Naive thymus-derived CD8-positive, alpha-beta T cell (primary cell): ENCODE measurements at places on chromosomes 6 and 20. TPM values are rescaled to one million over a fixed set of nuclear protein-coding genes. Genes with fewer than 3 reads are reported as not detected.

The CLIC5 gene
- 0.06 TPM for polyA plus RNA-seq

The PAX1 gene
- not detected for polyA plus RNA-seq

The ADGRF1 gene
- not detected for polyA plus RNA-seq

The FKBP1C gene
- polyA plus RNA-seq: not detected

The KIF25 gene
- not detected for polyA plus RNA-seq

The OPRM1 gene
- polyA plus RNA-seq: not detected

The RSPO3 gene
- polyA plus RNA-seq: not detected

The LAMA2 gene
- polyA plus RNA-seq: not detected

The ULBP1 gene
- not detected for polyA plus RNA-seq

The ZSCAN23 gene
- 1.1 TPM for polyA plus RNA-seq

The GABRR1 gene
- polyA plus RNA-seq: not detected

The CNBD2 gene
- polyA plus RNA-seq: 9.5 TPM

The BTN3A1 gene
- 47.3 TPM for polyA plus RNA-seq

The UNC93A gene
- not detected for polyA plus RNA-seq

The MAFB gene
- polyA plus RNA-seq: 0.08 TPM

The MOXD1 gene
- not detected for polyA plus RNA-seq

The C20orf204 gene
- polyA plus RNA-seq: not detected

The HEBP2 gene
- 26.2 TPM for polyA plus RNA-seq

The TPD52L1 gene
- polyA plus RNA-seq: not detected

The SIM1 gene
- not detected for polyA plus RNA-seq

The MYB gene
- 2.5 TPM for polyA plus RNA-seq

The SLC32A1 gene
- not detected for polyA plus RNA-seq

The DZANK1 gene
- polyA plus RNA-seq: 0.87 TPM

The TRAPPC3L gene
- polyA plus RNA-seq: not detected

The SLC17A2 gene
- not detected for polyA plus RNA-seq

The HLA-DQB1 gene
- 22.9 TPM for polyA plus RNA-seq

The NKX2-2 gene
- not detected for polyA plus RNA-seq

The METTL24 gene
- polyA plus RNA-seq: 0.58 TPM

The CUL7 gene
- polyA plus RNA-seq: 3.5 TPM

The TASP1 gene
- polyA plus RNA-seq: 9.1 TPM

The SYTL3 gene
- polyA plus RNA-seq: 15.8 TPM

The GINS1 gene
- 0.30 TPM for polyA plus RNA-seq

The SPAG4 gene
- polyA plus RNA-seq: 1.2 TPM

The ZMYND8 gene
- 13.5 TPM for polyA plus RNA-seq

The EYS gene
- polyA plus RNA-seq: 0.07 TPM

The NCOA3 gene
- polyA plus RNA-seq: 27.8 TPM

The MUC21 gene
- polyA plus RNA-seq: not detected

The PPP1R3G gene
- not detected for polyA plus RNA-seq

The PARD6B gene
- polyA plus RNA-seq: 2.0 TPM

The SHLD1 gene
- polyA plus RNA-seq: 21.0 TPM

The CEP43 gene
- polyA plus RNA-seq: 2.5 TPM

The RFX6 gene
- not detected for polyA plus RNA-seq

The DOK5 gene
- not detected for polyA plus RNA-seq

The OOEP gene
- 0.60 TPM for polyA plus RNA-seq

The EZR gene
- polyA plus RNA-seq: 127 TPM
